ENCODE measurements at places on chromosomes 5 and 9. TPM values are rescaled to one million over a fixed set of nuclear protein-coding genes. Genes with fewer than 3 reads are reported as not detected.
A peak's percentile ranks its signal among the peaks of the same experiment; 100 is the strongest.

Gene AFF4
- total RNA-seq = 44.7 TPM

DNA sequence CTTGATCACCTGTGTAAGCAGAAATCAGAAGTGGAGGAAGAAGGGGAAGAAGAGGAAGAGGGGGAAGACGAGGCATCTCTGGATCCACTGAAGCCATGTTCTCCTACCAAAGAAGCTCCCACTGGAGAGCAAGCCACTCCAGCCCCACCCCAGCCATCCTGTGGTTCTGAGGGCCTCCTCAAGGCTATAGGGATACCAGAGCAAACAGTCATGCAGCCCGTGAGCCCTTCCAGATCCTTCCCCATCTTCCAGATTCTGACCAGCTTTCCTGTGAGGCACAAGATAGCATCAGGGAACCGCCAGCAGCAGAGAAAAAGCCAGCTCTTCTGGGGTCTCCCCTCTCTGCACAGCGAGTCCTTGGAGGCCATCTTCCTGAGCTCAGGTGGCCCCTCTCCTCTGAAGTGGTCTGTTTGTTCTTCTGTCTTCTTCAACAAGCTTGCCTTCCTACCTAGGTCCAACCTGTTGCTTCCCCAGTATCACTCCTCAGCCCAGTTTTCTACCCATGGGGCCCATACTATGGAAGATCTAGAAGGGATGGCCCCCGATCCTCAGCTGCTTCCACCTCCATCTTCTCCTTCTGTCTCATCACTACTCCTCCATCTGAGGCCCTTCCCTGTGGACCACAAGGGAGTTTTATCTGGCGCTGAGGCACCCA lies 29.4 kb downstream of the VCP start:
- no peak for DNase-seq

Gene NDOR1
- 11.1 TPM for total RNA-seq

Gene RNF183
- not detected for total RNA-seq

Gene SHISAL2B
- not detected for total RNA-seq

Gene PCDHGA2
- 0.12 TPM for total RNA-seq

DNA sequence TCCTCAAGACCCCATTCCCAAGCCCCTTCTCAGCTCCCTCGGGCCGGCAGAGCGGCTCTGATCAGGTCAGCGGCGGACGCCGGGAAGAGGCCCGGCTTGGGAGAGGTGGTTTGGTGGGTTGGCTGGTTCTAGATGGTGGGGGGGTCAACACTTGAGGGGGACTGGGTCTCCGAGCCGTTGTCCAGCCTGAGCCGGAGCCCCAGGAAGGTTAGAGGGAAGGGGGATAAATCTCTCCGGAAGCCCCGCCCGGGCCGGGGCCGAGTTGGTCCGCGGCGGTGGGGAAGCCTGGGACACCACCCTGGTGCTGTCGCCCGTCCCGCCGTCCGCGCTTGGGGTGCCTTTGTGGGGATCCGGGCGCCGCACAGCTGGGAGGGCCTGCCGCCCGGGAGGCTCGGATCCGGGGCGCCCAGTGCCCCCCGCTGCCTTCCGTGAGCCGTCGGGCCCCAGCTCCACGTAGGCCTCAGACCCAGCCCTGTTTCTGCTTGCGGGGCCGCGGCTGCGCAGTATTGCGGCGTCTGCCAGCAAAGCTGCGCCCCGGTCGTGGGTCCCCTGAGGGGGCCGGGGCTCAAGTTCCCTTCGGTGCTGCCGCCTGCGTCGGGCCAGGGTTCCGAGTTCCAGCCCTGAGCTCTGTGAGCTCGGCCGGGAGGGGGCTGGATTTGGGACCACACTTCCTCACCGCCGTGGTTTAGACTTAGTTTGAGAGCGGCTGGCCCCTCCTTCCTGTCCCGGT lies 542 bp upstream of the TRIM52 start:
- DNase-seq = peak; percentile 54

DNA sequence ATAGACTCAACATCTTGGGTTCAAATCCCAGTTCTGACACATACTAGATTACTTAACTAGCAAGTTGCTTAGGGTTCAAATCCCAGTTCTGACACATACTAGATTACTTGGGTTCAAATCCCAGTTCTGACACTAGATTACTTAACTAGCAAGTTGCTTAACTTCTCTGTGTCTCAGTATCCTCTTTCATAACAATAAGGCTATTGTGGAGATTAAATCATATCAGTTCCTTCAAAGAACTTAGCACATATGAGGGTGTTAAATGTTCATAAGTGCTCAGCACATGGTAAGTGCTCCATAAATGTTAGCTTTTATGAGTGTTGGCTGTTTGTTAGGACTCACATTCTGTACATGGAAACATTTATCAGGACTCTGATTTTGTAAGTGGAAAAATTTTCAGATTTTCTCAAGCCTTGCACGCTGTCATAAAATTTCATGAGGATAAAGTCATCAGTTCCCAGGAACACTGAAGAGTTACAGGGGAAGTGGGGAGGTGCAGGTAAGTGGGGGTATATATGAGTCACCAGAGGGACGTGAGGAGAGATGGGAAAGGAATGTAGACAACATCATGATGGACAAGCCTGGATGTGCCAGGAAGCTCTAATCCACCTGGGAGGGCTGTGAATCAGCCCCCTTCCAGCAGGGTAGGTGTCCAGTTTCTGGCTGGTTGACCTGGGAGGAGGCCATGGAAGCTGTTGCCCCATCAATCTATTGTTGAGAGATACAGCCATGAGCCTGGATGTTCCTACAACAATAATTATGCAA lies 532.2 kb upstream of the WWC1 start:
- no peak for DNase-seq

- no peak for DNase-seq
These were observed 494.1 kb upstream of the TUSC1 start for GRCh38 chr9:26172301-26172700.

Gene SCGB3A2
- not detected for total RNA-seq

GRCh38 chr5:125004009-125004408 lies 257.6 kb upstream of the ZNF608 start:
- no peak for DNase-seq

- DNase-seq = no peak
These were observed 38.2 kb downstream of the GZMK start for GRCh38 chr5:55062039-55062779.

GRCh38 chr9:38024036-38024681 lies 44.9 kb downstream of the SHB start:
- DNase-seq = no peak

- DNase-seq = no peak
These were observed 562.2 kb upstream of the MEF2C start for GRCh38 chr5:89445106-89445745.

DNA sequence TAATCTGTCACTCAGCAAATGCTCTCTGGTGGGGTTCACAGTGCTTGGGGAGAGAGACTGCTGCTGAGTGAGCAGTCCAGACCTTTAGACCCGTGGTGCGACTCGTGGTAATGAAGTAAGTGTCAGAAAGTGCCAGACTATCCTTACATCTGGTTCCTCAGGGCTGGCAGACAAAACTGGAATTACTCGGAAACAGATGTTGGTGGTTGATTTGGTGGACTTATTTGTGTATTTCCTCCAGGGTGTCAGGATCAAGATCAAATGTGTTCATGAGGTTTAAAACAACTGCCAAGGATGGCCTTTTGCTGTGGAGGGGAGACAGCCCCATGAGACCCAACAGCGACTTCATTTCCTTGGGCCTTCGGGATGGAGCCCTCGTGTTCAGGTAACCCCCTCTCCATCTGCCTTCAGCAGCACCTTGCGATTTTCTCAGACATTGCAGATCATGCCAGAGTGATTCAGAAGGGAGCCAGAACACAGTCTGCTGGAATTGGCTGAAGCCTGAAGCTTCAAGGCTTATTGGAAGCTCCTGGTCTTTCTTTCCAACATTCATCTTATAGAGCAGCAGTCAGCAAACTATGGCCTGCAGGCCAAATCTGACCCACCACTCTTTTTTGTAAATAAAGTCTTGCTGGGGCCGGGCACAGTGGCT lies 105.2 kb downstream of the LIFR start:
- DNase-seq = no peak

DNA sequence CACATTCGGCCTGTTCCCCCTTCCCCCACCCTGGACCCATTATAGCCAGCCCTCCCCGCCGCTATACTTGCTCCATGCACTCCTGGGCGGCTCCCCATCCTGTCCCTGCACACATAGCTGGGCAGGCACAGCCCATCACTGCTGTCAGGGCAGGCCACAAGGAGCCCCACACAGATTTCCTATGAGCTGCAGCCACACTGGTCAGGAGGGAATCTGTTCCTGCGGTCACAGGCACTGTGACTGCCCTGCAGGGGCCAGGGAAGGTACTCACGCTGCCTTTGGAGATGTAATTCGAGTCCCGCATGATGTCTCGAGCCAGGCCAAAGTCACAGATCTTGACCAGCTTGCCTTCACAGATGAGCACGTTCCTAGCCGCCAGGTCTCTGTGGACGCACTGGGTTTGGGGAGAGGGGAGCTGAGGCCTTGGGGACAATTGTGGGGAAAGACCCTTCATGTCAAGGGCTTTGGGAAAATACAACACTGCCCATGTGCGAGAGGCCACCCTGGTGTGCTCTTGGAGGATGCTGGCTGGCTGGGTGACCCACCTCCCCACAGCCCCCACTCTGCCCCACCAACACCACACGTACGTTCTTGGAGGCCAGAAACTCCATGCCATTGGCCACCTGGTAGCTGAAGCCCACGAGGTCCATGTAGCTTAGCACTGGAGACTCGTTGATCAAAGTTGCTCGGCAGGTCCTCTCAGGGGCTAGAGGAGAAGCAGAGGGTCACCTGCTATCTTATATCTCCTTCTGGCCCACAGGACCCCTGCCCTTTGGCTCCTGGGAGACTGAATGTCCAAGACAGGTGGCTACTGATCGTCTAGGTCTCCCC lies 34.5 kb upstream of the CSF1R start:
- DNase-seq = no peak

Gene MLANA
- not detected for total RNA-seq

DNA sequence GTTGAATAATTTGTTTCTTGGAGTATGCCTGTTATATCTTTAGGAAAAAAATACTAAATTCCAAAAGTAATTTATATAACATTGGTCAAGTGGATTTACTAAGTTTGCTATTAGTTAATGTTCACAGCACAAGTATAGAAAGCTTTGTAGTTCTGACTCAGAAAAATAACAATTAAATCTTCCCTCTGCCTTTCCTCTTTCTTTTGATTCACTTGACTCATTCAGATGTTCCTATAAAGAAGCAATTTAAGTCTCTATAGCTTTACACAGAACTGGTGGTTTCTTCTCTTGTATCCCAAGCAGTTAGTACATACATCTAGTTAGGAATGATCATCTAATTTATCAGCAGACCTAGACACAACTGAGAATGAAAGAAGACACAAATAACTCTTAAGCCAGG lies 4.5 kb upstream of the CDC42SE2 start:
- no peak for DNase-seq

DNA sequence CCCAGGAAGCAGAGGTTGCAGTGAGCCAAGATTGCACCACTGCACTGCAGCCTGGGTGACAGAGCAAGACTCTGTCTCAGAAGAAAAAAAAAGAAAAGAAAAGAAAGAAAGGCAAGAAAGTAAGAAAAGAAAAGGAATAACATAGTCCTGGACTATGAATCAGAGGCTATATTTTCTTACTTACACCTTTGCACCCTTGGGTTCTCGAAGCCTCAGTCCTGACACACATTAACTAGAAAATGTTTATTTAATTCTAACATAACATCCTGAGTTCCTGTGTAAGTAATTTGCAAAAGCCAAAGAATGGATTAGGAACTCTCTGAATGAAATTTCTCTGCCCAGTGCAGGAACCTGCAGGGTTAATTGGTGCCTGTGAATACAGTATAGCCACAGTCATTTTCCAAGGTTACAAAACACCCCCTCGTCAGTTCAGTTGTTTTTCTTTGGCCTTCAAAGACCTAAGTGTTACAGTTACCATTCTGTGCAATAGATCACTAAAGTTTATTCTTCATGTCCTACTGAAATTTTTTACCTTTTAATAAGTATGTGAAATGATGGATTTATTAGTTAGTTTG lies 147.6 kb downstream of the SV2C start:
- no peak for DNase-seq

DNA sequence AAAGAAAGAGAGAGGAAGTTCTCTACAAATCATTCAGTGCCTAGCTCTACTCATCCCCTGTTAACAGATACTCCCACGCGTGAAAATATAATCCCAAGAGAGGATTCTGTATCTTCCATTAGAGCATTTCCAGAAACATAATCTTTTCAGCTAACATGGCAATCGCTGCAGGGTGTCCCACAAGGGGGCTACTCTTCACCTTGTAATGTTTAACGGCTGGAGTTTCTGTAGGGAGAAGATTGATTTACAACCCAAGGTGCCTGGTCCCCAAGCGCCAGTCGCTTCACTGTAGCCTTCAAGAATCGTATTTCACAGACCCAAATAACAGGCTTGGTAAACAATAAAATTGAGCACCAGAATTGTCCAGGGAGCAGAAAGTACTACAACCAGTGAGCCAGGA lies 318.7 kb downstream of the TLE1 start:
- DNase-seq = no peak

GRCh38 chr5:175861337-175862130 lies 9.8 kb upstream of the CPLX2 start:
- DNase-seq = no peak

- peak; percentile 61 for DNase-seq
These were observed 7.6 kb downstream of the CRAT start for GRCh38 chr9:129102791-129103594.

DNA sequence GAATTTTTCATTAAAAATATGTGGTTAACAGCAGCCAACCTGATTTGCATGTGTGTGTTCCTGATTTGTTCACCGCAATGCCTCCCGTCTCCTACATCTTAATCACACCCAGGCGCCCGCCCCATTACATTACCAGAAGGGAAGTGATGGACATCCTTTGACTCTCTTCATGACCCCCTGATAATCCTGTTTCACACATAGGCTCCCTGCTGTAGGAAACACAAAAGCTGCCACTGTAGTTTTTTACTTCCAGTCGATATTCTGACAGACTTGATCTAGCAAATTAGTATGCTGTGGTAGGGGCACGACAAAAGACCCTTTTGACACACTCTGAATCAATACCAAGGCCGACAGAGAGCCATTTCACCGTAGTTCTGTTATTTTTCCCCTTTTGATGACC lies 287.8 kb upstream of the ISL1 start:
- no peak for DNase-seq

DNA sequence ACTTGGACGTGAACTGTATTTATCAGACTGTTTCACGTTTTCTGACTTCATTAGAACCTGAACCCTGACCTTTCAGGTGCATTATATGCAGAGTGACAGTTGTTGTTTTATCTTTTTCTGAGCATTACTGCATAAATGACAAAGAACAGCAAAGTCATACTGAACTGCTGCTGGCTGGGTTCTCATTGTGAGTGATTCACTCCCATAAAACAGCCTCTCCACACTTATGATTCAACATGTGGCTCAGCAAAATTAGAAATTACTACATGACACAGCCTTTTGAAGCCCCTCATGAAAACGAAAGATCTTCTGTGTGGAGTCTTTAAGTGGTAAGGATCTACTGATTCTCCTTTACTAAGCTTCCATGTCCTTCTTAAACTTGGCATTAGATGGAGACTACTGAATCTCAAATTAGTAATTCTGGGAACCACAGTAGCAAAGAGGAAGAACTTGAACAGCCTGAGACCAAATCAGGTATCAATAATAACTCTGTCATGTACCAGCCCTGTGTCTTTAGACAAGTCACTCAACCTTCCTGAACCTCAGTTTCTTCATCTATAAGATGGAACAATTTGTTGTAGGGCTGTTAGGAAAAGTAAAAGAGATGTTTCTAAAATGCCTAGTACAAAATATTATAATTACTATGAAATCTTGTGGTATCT lies 172.3 kb upstream of the GNA14 start:
- DNase-seq = peak; percentile 63
